NCI-H1092 treated with DMSO at 0.1 percent for 48 hours (cell line): ENCODE measurements at places on chromosomes 13 and 19.

DNA sequence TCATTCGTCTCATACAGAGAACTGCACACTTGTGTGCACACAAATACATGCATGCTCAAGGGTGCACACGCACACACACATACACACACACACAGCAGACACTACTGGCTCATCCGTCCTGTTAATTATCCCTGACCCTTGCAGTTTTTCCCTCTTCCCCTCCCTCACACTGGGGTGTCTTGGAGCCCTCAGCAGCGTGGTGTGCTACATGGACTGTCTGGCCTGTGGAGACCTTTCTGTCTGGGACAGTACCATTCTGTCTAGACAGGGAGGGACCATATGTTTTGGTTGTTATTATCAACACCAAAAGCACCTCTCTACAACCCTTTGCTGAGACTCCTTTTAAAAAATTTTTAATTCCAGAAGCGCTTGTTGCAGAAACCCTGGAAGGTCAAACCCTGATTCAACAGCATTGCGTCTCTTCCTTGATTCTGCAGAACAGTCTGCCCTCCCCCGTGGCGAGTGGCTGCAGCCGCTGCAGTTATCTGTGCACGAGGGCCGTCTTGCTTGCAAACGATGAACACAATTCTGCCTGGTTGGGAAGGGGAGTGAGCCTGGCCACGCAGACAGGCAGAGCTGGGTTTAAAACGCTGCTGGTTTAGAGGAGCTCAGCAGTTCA is 374.0 kb downstream of the IRS2 start:
- peak; percentile 90 for DNase-seq

DNA sequence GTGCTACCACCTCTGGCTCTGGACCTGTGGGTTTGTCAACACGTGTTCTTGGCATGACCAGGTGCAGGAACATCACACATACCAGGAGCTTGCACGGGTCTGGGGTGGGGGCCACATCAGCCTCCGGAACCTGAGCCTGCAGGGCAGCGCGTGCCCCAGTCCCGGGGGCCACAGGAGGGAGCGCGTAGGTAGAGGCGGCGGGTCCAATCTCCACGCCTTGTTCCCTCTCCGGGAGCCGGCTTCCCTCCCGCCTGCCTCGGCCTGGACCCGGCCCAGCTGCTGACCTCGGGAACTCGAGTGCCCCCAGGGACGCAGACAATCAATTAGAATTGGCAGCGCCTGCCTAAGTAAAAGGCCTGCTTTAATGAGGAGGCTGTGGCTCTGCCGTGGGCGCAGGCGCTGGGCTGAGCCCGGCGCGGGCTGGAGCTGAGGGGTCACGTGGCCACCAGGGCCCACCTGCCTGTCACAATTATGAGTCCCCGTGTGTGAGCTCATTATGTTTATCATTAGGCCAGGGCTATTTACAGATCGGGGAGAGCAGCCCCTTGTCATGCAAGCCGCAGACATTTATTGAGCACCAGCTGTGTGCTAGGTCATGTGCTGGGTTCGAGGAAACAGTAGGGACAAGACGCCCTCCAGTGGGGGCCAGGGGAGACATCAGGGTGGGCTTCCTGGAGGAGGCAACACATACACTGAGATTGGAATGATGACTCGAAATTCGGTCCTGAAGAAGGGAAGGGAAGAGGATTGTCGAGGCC is 32.2 kb upstream of the TNFAIP8L1 start:
- peak; percentile 92 for DNase-seq

DNA sequence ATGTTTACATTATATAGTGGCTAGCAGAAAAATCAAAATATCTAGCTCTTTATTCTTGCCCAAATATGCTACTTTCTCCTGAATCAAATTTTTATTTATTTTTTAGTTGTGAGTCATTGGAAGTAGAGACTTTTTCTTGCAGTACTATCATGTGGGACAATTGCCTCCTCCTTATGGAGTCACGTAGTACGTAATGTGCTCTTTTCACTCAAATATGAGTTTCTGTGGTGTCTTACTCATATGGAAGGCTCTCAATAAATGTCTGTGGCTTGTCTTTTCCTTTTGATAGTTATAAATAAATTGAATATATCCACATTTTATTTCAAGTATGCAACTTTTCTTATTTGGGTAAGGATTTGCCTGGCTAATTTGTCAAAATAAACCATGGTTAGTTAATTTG is 1411.0 kb upstream of the SLC10A2 start:
- no peak for DNase-seq

GRCh38 chr19:18932216-18932841 is 8.7 kb downstream of the HOMER3 start:
- no peak for DNase-seq

- DNase-seq: no peak
Measured at GRCh38 chr13:82501834-82502233, 1380.4 kb downstream of the SLITRK1 start.

GRCh38 chr13:97344265-97345175 is 89.4 kb upstream of the RAP2A start:
- DNase-seq: peak; percentile 69

- no peak for DNase-seq
Measured at GRCh38 chr13:70714993-70715392, 606.7 kb upstream of the KLHL1 start.

DNA sequence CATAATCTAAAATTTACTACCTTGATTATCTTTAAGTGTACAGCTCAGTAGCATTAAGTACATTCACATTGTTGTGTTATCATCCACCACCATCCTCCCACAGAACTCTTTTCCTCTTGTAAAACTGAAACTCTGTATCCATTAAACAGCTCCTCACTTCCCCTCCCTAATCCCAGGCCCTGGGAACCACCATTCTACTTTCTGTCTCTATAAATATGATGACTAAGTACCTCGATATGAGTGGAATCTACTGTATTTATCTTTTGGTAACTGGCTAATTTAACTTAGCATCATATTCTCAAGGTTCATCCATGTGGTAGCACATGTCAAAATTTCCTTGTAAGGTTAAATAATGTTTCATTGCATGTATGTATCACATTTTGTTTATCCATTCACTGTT is 49.0 kb upstream of the POMP start:
- no peak for DNase-seq

DNA sequence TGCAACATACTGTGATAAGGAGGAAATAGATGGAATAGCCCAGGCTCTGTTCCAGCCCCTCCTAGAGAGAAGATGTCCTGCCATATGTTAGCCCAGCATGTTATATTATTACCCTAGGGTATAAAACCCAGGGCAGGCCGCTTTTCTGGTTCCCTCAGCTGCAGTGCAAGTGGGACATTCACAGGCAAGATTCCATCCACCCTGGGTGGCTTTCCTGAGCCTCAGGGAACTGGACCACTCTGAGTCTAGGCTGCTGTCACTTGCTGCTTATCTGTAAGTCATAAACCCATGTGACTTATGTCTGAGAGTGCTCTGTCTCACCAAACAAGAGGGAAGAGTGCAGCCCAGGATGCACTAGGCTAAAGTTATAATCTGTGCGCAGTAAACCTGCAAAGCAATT is 413.2 kb downstream of the MZT1 start:
- no peak for DNase-seq

DNA sequence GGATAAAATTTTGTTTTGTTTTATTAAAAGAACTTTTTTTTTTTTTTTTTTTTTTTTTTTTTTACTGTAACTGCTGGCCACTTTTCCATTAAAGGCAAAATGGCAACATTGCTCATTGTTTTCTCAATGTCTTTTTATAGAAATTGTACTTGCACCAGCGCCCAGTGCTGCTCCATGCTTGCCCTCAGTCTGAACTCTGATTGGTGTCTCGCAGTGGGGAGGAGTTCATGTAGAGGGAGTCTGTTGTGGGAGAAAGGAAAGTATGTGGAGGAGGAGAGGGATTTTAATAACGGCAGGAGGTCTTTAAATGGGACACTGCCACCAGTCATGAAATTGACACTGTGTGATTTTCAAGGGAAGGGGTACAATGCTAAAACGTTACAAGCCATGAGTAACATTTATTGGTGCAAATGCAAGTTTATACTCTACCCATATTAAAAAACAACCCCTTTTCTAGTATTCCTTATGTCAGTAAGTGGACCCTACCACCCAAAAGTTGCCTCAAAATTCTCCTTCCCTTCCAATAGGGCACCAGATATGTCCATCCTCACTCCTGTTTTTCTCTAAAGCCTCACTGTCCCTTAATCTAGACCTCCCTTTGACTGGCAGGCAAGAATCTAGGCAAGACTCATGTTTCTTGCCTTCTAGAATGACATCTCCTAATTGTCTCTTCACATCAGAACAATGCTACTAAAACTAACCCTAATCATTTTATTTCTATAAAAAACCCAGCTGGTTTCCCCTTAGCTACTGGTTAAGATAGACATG is 3.2 kb downstream of the RASL11A start:
- DNase-seq: no peak

DNA sequence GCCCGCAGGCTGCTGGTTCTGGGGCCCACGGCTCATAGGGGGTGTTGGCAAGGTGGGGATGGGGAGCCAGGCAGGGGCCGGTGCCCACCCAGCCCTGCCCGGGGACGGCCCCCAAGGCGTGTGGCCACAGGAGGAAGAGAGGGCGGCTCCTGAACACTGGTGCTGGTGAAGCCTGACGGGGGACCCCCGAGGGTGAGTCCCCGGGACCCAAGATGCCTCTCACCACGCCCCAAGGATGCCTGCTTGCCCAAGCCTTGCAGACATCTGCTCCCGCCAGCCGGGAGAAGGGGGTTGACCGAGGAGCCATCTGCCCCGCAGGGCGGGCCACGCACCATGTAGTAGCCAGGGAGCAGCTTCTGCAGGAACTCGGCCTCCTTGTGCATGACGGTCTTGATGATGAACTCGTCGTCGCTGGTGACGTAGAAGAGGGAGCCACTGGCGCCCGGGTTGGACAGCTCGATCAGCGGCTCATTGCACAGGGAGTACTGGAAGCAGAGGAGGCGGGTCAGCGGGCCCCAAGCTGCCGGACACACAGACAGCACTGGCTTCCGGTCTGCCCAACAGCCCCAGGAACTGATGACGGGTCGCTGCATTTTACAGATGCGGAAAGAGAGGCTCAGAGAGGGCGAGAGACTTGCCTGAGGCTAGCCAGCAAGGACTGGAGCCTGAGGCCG is 29.6 kb upstream of the CACTIN start:
- DNase-seq: no peak

DNA sequence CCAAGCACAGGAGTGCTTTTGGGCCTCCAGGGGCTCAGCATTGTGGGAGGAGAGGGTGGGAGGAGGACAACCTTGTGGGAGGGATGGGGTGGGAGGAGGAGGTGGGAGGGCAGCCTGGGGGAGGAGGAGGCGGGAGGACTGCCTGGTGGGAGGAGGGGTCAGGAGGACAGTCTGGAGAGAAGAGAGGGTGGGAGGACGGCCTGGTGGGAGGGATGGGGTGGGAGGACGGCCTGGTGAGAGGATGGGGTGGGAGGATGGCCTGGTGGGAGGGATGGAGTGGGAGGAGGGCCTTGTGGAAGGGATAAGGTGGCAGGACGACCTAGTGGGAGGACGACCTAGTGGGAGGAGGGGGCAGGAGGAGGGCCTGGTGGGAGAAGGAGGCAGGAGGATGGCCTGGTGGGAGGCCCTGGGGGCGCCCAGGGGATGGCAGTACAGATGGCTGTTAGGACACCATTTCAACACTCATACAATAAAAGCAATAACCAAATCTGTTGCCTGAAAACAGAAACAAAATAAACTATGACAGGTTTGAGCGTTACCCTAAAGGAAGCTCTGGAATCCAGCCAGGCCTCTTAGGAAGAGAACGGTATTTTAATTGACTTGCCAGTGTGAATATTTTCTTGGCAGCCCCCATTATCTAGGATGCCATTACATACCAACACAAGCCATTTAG is 63.7 kb downstream of the CRYL1 start:
- DNase-seq: no peak

DNA sequence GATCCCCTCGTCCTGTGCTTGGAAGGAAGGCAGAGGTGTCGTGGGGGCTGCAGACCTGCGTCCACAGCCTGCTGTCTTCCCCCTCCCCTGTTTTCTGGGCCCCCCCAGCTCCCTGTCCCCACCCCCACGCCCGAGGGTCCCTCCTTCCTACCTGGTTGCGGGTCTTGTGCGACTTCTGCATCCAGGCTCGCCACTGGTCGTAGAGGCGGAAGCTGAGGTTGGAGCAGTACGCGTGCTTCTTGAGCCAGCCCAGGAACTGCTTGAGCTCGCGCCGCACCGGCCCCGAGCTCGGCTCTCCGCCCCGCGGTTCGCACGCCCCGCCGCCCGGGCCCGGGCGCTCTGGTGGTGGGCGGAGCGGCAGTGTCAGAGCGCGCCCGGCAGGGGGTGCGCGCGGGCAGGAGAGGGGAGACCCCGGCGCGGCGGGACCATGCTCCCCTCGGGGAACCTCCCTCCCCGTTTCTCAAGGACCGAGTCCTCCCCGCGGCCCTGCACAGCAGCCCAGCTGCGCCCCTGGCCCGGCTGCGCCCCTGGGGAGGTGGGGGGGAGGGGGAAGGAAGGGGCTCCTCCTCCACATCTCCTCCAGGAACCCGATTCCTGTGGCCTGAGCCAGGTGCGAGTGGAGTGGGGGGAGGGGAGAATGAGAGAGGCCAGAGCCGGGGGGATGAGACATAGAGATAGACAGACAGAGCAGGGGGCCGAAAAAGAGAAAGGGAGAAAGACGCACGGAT is 5.7 kb downstream of the REX1BD start:
- DNase-seq: peak; percentile 62

DNA sequence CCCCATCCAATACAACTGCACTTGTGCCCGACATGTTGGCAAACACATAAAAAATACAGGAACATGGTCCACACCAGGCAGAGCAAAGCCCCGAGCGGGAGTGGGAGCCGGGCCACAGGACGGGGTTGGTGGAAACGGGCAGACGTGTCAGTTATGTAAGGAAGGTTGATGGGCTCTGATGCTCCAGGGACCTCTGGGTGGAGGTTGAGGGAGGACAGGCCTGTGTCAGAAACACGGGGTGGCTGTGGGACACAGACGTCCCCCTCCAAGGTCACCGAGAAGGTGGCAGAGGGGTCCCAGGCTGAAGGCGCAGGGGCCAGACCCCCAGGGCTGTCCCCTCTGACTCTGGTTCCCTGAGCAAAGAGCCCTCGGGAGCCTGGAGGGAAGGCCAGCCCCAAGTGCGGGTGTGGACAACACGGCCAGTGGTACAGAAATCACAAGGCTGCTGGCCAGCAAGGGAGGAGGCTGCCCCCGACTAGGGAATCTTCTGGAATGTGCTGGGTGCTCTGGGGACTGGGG is 31.4 kb upstream of the C13orf46 start:
- DNase-seq: no peak

- no peak for DNase-seq
Measured at GRCh38 chr13:22372261-22372660, 701.4 kb downstream of the FGF9 start.

DNA sequence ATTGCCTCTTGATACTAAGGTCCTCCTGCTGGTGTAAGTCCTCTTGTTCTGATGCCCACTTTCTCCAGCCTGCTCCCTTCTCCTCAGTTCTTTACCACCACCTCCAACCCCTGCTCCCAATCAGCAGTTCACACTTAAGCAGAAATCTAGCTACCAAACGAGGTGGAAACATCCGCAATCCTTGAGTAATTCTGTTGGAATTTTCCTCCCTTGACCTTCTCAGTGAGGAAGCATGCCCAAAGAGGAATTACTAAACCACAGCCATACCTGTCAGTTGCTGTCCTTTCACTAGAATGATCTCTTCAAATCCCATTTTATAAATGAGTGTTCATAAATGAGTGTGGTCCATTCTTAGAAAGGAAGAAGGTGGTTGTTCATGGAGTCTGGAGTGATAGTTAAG is 289.9 kb downstream of the DACH1 start:
- no peak for DNase-seq
